SJCRH30 (cell line): ENCODE measurements at places on chromosomes 16 and 17. TPM values are rescaled to one million over a fixed set of nuclear protein-coding genes. Genes with fewer than 3 reads are reported as not detected.

GRCh38 chr16:20844054-20844453 is 37.7 kb downstream of the REXO5 start:
- H3K4me3 ChIP-seq = no peak overlapping the region
- no peaks in the 10 kb centered on the region for H3K4me1 ChIP-seq
- H3K36me3 ChIP-seq = peaks cover 26% of the 10 kb centered on the region
- H3K27me3 ChIP-seq = no peaks in the 10 kb centered on the region

DNA sequence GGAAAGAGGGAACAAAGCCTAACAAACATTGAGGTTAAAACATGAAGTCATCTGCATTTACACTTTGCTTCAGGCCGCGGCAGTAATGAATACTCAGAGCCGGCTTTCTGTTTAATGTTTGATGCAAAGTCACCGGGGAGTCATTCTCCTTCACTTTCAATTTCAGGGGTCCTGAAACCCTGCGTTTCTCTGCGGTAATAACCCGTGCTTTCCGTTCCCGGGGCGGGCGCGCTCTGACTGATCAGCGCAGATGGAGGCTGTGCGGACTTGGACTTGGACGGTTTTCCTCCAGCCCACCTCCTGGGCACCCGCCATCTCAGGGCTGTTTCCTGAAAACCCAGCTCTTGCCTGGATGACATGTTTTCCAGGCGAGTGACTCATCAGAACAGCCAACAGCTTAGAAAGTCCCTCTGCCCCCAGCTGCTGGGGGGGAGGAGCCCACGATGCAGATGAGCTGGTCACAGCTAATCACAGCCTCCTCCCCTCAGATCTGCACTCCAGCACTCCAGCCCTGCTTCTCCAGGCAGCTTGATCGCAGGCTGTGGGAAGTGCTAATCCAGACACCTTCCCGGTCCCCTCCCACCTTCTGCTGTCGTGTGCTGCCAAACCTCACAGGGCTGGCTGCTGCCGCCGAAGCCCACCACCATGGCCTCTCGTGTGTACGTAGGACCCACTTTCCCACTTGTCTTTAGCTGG is 158.6 kb upstream of the CHMP6 start:
- H3K36me3 ChIP-seq = no peaks in the 10 kb centered on the region
- H3K27me3 ChIP-seq = no peaks in the 10 kb centered on the region
- DNase-seq = peak; percentile 100
- peak overlapping the region; percentile 52 for H3K4me3 ChIP-seq
- peak overlapping the region; percentile 89 for H3K27ac ChIP-seq
- peaks cover 14% of the 10 kb centered on the region for H3K4me1 ChIP-seq

The C17orf100 gene
- 1.4 and 1.9 TPM in 2 replicates for total RNA-seq

The PPM1E gene
- total RNA-seq = 2.7 and 3.2 TPM in 2 replicates

The HSF5 gene
- not detected in 2 replicates for total RNA-seq

DNA sequence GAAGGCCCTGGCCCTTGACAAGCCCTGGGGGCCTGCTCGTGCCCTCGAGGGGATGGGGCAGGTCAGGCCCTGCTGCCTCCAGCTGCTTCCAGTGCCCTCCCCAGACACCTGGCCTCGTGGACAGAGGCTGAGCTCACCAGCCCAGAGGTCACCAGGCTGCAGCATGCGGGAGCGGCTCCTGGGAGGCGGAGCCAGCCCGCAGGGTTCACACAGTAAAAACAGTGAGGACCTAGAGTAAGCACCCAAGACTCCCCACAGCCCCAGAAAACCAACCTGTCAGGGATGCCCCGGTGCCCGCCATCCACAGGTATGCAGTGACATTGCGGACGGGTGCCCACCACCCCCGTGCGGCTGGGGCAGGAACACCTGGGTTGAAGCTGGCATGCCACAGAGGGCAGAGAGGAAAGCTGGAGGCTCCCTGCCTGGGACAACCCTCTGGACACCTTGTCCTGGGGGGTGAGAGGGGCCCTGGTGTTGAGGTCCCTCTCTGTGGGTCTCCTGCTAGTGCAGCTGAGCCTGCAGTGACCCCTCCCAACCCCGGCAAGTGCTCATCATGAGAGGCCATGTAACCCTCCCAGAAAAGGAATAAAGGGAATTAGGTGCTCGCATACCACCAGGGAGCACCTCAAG is 62.1 kb downstream of the LMF1 start:
- no peaks in the 10 kb centered on the region for H3K36me3 ChIP-seq
- no peak overlapping the region for H3K27ac ChIP-seq
- no peak for DNase-seq
- peaks cover 18% of the 10 kb centered on the region for H3K4me1 ChIP-seq

- no peak overlapping the region for H3K4me3 ChIP-seq
- DNase-seq = peak; percentile 84
- peaks cover 34% of the 10 kb centered on the region for H3K4me1 ChIP-seq
Measured at GRCh38 chr16:85202631-85203461, 90.6 kb upstream of the CIBAR2 start.

The CACNG1 gene
- 0.12 TPM in 1 of 2 replicates, not detected in the other for total RNA-seq

DNA sequence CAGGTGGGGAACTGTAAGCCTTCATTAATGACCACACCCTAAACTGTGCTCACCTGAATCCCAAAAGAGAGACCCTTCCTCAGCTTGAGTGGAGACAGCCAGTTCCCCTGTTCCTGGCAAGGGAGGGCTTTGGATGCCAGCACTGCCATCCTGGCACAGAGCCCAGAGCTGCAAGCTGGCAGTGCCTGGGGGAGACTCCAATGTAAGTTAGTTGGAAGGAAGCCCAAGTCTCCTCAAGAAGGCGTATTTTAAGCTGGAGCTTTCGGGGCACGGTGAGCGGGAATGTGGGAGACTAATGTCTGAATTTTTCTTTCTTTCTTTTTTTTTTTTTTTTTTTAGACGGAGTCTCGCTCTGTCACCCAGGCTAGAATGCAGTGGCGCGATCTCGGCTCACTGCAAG is 4.7 kb downstream of the CDC42EP4 start:
- H3K27me3 ChIP-seq = no peaks in the 10 kb centered on the region
- DNase-seq = no peak
- H3K36me3 ChIP-seq = no peaks in the 10 kb centered on the region
- H3K4me3 ChIP-seq = no peak overlapping the region
- peaks cover 7% of the 10 kb centered on the region; the same call in 1 of the 2 replicates for H3K4me1 ChIP-seq
- no peak overlapping the region for H3K27ac ChIP-seq

- no peak overlapping the region for H3K4me3 ChIP-seq
- H3K27me3 ChIP-seq = no peaks in the 10 kb centered on the region
- no peak for DNase-seq
- H3K4me1 ChIP-seq = peaks cover 10% of the 10 kb centered on the region; the same call in 1 of the 2 replicates
- H3K36me3 ChIP-seq = peaks cover 41% of the 10 kb centered on the region
Measured at GRCh38 chr17:44084131-44084538, 13.6 kb downstream of the G6PC3 start.

The CLDN7 gene
- total RNA-seq = 0.25 and 0.34 TPM in 2 replicates

GRCh38 chr17:18037486-18037885 is 1.5 kb downstream of the ATPAF2 start:
- H3K27ac ChIP-seq = no peak overlapping the region
- no peak for DNase-seq
- H3K4me3 ChIP-seq = no peak overlapping the region
- H3K36me3 ChIP-seq = no peaks in the 10 kb centered on the region

DNA sequence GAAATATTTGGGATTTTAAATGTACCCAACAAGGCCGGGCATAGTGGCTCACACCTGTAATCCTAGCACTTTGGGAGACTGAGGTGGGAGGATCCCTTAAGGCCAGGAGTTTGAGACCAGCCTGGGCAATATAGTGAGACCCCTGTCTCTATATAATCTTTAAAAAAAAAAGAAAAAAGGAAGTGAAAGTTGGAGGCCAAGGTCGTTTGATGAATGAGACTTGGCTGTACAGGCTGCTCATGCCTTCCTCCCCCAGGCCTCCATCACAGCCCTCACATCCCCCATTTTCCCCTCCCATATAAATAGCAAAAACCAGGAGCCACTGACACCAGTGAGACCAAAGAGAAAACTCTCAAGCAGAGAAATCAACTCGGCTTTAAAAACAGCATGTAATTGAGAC is 3.3 kb upstream of the CA7 start:
- no peaks in the 10 kb centered on the region for H3K36me3 ChIP-seq
- H3K4me3 ChIP-seq = no peak overlapping the region
- H3K27me3 ChIP-seq = peaks cover 8% of the 10 kb centered on the region
- DNase-seq = no peak
- H3K27ac ChIP-seq = no peak overlapping the region

DNA sequence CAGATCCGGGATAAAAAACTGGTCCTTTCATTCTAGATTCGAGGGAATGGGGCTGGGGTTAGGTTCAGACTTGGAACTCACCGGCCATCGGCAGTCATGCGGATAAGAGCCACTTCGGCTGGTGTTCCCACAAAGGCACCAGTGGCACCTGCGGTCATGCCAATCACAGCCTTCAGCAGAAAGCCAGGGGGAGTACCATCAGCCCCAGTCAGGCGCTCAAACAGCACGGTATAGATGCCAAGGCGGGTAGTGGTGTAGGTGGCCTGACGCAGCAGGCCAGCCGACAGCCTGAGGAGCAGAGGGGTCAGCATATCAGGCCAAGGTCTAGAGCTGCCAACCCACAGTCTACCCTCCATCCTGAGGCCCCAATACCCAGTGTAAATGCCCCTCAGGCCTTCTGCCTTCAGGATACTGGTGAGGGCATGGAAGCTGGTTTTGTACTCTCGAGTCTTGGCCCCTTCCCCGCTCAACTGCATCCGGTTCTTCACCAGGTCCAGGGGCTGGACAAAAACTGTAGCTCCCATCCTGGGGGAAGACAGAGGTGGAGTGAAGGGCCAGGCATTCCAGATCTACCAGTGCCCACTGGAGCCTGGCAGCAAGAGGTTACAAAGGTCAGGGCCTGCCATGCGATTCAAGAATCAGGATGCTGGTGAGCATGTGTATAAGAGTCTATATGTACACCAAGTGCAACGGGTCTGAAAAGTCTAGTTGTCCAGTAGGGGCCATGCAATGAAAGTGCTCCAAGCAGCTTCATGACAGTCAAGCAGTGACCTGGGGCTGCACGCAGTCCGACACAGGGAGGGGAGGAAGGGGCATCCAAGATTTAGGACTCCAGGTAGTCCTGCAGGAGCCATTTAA is 929 bp downstream of the SLC25A11 start:
- H3K36me3 ChIP-seq = peaks cover 7% of the 10 kb centered on the region
- H3K4me3 ChIP-seq = peak overlapping the region; percentile 67
- DNase-seq = no peak
- H3K27me3 ChIP-seq = no peaks in the 10 kb centered on the region
- no peaks in the 10 kb centered on the region; the same call in 1 of the 2 replicates for H3K4me1 ChIP-seq

The PRSS53 gene
- total RNA-seq = 2.8 and 4.3 TPM in 2 replicates

DNA sequence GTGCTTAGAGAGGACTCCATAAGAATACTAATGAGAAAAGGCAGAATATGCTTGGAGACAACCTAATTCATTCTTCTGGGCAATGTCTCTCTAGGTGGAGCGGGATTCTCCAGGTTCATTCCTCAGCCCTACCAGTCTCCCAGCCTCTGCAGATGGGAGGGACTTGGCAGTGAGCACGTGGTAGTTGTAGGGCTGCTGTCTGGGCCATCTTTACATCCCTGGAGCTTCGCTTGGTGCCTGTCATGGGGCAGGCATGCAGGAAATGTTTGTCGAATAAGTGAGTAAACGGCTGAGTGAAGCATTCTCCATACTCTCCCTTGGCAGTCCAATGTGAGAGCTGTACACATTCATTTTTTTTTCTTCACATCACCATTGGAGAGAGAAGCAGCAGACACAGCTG is 387.5 kb downstream of the UTP18 start:
- no peak overlapping the region for H3K27ac ChIP-seq
- no peaks in the 10 kb centered on the region for H3K36me3 ChIP-seq
- H3K27me3 ChIP-seq = no peaks in the 10 kb centered on the region
- H3K4me3 ChIP-seq = no peak overlapping the region
- no peaks in the 10 kb centered on the region for H3K4me1 ChIP-seq
- DNase-seq = no peak

DNA sequence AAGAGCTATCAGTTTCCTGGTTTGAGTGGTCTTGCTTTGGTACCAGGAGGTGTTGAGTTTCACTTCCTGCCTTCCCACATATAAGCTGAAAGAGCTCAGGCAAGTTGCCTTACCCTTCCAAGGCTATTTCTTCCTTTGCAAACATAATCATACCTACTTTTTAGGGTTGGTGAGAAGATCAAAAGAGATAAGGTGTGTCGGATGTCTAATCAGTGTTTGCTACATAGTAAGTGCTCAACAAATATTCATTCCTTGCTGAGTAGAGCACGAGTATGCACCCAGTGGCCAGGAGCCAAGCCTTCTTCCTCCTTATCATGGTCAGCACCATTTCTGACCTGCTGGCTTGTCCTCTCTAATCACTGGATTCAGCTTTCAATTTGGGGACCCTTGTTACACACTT is 12.7 kb upstream of the TMEM98 start:
- no peak for DNase-seq
- H3K27me3 ChIP-seq = peaks cover 20% of the 10 kb centered on the region
- H3K27ac ChIP-seq = no peak overlapping the region
- 0 out of 2 replicates have a peak, but pooled peaks cover 2% of the 10 kb centered on the region for H3K4me1 ChIP-seq
- H3K4me3 ChIP-seq = no peak overlapping the region

GRCh38 chr17:69711541-69711940 is 297.0 kb downstream of the MAP2K6 start:
- H3K36me3 ChIP-seq = no peaks in the 10 kb centered on the region
- no peak overlapping the region for H3K27ac ChIP-seq
- no peak overlapping the region for H3K4me3 ChIP-seq
